ENCODE measurements at places on chromosomes 6 and 20.

DNA sequence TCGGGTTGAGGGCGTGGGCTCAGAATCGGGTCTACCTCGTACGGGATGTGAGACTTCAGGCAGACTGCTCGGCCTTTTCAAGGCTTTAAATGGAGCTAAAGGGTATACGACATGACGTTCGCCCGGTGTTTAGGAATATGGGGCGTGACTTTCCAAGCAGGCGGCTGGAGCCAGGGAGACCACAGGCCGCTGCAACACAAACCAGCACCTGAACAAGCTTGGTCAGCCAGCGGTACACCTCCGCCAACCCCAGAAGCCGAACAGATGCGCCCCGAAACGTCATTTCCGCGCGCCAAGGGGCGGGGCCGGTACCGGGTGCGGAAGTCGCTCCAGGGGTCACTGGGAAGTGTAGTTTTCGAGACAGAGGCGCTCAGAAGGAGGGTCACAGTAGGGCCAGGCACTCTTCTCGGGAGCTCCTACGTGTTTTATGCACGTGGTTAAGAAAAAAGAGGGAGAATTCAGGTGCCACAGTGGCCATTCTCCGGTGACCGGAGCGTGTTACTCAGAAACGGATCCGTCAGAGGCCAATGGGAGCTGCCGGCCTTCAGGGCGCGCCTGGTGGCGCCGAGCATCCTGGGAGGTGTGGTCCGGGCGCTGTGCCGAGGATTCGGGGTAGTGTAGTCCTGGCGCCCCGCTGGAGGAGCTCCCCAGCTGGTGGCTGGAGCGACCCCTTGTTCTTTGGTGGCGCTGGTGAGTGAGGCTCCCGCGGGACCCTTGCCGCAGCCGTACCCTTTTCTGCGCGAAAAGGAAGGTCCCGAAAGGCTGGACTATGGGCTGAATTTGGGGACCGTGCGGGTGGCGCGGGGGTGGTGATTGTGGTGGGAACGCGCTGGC, at the start of gene ZNF133:
ZNF133 (plus strand) TSS at position 613 of the 834 bp plus-strand sequence. CDS start 17,160 bp downstream, outside the sequence.
- peak within 1 kb of the TSS; percentile 98 for H3K4me3 ChIP-seq
- DNase-seq, result peak; percentile 97
- H3K27me3 ChIP-seq, result no peaks in the 10 kb centered on the region
- peaks cover 15% of the 10 kb centered on the region for H3K36me3 ChIP-seq

DNA sequence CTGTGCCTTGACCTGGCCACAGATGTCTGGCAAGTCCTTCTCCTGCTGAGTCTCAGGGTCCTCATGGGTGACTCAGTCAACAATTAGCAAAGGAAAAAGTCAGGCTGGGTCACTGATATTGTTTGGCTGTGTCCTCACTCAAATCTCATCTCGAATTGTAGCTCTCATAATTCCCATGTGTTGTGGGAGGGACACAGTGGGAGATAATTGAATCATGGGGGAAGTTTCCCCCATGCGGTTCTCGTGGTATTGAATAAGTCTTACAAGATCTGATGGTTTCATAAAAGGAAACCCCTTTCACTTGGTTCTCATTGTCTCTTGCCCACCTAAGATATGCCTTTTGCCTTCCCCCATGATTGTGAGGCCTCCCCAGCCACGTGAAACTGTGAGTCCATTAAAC, 45.7 kb downstream of the PREX1 start:
- no peaks in the 10 kb centered on the region for H3K4me1 ChIP-seq
- peaks cover 4% of the 10 kb centered on the region for H3K36me3 ChIP-seq
- no peak overlapping the region for H3K4me3 ChIP-seq
- H3K27ac ChIP-seq, result no peak overlapping the region
- no peaks in the 10 kb centered on the region for H3K27me3 ChIP-seq
- DNase-seq, result no peak

DNA sequence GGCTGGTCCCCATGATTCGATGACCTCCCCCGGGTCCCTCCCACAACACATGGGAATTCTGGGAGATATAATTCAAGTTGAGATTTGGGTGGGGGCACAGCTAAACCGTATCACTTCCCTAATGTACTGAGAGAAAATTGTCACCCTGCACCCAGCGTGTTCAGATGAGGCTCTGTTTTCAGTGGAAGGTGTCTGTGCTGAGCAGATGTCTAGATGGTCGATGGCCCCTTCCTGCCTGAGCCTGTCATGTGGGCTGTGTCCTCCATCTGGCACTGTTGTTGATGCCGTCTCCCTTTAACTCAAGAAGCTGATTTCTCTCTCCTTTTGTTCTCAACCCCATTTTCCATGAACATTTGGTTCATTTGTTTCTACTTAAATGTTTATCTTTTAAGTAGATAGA, 37.0 kb downstream of the TMEM181 start:
- no peak for DNase-seq
- H3K4me3 ChIP-seq, result no peak overlapping the region
- H3K4me1 ChIP-seq, result no peaks in the 10 kb centered on the region
- no peaks in the 10 kb centered on the region for H3K27me3 ChIP-seq
- H3K27ac ChIP-seq, result no peak overlapping the region
- H3K36me3 ChIP-seq, result peaks cover 66% of the 10 kb centered on the region

DNA sequence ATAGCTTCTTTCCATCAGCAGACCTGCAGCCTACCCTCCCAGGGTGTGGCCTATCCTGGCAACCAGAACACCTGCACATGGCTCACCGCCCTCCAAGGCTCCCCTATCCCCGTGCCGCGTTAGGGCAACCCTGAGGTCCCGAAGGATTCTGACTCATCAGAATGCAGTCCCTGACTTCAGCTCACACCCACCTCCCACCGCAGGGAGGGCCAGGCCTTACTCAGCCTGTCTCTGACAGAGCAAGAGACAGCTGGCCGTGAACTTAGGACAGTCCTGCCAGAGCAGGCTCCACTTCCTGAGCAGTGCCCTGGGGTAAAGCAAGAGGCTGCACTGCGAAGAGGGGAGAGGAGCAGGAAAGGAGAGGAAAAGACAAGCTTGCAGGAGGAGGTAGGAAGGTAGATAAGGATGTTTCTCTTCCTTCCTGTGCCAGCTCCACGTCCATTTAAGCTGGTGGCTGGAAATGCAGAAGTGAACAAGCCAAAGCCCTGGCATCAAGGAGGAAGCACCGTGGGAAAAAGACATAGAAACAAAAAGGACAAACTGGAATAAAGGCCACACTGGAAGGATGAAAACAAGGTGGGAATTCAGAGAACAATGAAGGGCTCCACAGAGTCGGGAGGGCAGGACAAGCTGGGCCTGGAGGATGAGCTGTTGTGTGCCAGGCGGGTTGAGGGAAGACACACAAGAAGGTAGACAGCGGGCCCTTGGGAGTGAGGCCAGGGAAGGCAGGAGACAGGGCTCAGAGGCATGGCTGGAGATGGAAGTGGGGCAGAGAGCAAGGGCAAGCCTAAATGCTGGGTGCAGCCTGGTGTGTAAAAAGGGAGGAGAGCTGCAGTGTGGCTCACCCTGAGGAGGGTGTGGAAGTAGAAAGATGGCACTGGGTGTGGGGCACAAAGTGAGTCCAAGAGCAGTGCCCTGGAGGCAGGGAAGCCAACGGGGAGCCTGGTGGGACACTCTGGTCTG, 102.7 kb downstream of the SLC23A2 start:
- H3K27me3 ChIP-seq, result no peaks in the 10 kb centered on the region
- no peak overlapping the region for H3K4me3 ChIP-seq

- H3K4me1 ChIP-seq, result no peaks in the 10 kb centered on the region
- no peaks in the 10 kb centered on the region for H3K27me3 ChIP-seq
Measured at GRCh38 chr6:38676236-38676973, 26.5 kb downstream of the GLO1 start.

DNA sequence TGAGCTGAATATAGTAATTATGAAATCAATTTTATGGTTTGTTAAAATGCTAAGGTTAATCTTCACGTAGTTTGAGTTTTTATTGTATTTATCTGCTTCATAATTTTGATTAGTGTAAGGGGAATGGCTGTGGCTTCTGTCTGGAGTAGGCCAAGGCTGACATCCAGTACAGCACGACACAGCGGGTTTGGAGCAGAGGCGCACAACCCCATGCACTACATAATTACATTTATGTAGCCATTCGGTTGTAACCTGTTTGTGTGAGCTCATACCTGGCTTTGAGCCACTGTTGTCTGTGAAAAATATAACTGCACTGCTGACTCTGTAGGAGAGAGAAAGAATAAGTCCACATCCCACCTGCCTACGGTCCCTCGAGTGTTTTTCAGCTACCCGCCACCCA, 615.5 kb downstream of the EYS start:
- no peaks in the 10 kb centered on the region for H3K27me3 ChIP-seq
- no peaks in the 10 kb centered on the region for H3K4me1 ChIP-seq
- peaks cover 8% of the 10 kb centered on the region for H3K36me3 ChIP-seq
- no peak overlapping the region for H3K4me3 ChIP-seq
- no peak for DNase-seq

DNA sequence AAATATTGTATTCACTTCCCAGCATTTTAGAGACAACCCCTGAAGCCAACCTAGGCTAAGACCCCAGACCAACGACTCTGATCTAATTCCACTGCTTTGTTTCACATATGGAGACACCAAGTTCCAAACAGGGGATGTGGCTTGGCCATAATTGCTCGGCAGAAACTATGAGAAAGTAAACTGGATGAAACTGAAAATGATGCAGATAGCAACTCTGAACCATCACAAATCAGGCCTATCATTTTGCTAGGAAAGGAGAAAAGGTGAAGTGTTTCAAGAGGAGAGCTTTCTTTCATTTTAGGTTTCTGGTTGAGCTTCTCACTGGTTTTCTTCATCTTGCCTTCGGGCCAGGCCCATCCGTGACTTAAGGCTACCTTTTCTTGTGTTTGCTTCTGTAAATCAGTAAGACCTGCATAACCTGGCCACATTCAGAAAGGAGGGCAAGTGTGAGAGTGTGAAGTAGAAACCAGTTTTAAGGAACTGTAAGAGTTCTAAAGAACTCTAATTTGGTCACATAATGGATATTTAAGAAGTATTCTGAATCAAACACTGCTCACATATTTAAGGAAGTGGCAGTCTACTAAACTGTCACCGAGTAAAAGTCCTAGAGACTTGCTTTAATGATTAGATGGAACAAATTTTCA, 105.8 kb downstream of the BACH2 start:
- no peak for DNase-seq
- no peaks in the 10 kb centered on the region for H3K4me1 ChIP-seq
- H3K27me3 ChIP-seq, result no peaks in the 10 kb centered on the region
- H3K4me3 ChIP-seq, result no peak overlapping the region

All from H9 (cell line).